ENCODE measurements at places on chromosomes 12 and 14. TPM values are rescaled to one million over a fixed set of nuclear protein-coding genes. Genes with fewer than 3 reads are reported as not detected.

Gene FZD10
- total RNA-seq, result 0.43 TPM

Gene LGR5
- total RNA-seq, result not detected

Gene P2RX7
- 0.43 TPM for total RNA-seq

Gene RNU4-1
- under 0.01 TPM for total RNA-seq

Gene ANO2
- total RNA-seq, result not detected

Gene ABCC9
- 0.64 TPM for total RNA-seq

Gene TAS2R50
- 0.96 TPM for total RNA-seq

Gene BRMS1L
- total RNA-seq, result 3.4 TPM

Gene FAM186B
- 0.48 TPM for total RNA-seq

Gene CCDC177
- total RNA-seq, result not detected

Gene SLCO1B3
- total RNA-seq, result not detected

Gene PLBD1
- total RNA-seq, result 2.8 TPM

Gene KSR2
- under 0.01 TPM for total RNA-seq

Gene MYF6
- total RNA-seq, result not detected

Gene LRTM2
- total RNA-seq, result not detected

Gene CLECL1
- total RNA-seq, result not detected

Gene REM2
- total RNA-seq, result 0.43 TPM

Gene DENND5B
- total RNA-seq, result 3.6 TPM

Gene FSCB
- total RNA-seq, result not detected

Gene TBC1D30
- total RNA-seq, result 4.0 TPM

Gene INF2
- 63.9 TPM for total RNA-seq

Gene CHST11
- 27.2 TPM for total RNA-seq

Gene BCL2L14
- total RNA-seq, result not detected

Gene GZMB
- 0.21 TPM for total RNA-seq

Gene ALG10
- total RNA-seq, result 6.2 TPM

Gene TMEM52B
- total RNA-seq, result not detected

Gene CLEC4D
- total RNA-seq, result not detected

Gene AMDHD1
- not detected for total RNA-seq

Gene TMTC2
- total RNA-seq, result 8.5 TPM

Gene TMPRSS12
- not detected for total RNA-seq

Gene NAA25
- 30.1 TPM for total RNA-seq

Gene BCL2L2
- total RNA-seq, result 16.8 TPM

Gene C12orf50
- total RNA-seq, result not detected

Gene TCL1B
- total RNA-seq, result not detected

Gene HOXC11
- total RNA-seq, result 0.24 TPM

Gene VRTN
- total RNA-seq, result not detected

Gene NYNRIN
- total RNA-seq, result 7.0 TPM

Gene ACSS3
- 2.9 TPM for total RNA-seq

Gene RALGAPA1
- 36.0 TPM for total RNA-seq

Gene ESRRB
- total RNA-seq, result not detected

Gene LHX5
- 0.24 TPM for total RNA-seq

Gene TRIM9
- not detected for total RNA-seq

Gene TEAD4
- total RNA-seq, result 2.8 TPM

Gene RIC8B
- 4.8 TPM for total RNA-seq

Gene STAB2
- total RNA-seq, result not detected

Gene HSPA2
- total RNA-seq, result 3.4 TPM

Gene PRKCH
- total RNA-seq, result 32.5 TPM

Gene ACVRL1
- total RNA-seq, result 1.9 TPM

Gene DLST
- total RNA-seq, result 71.6 TPM

Gene MAP1LC3B2
- 0.48 TPM for total RNA-seq
